ENCODE measurements at places on chromosomes 12 and 14.
A peak's percentile ranks its signal among the peaks of the same experiment; 100 is the strongest.

DNA sequence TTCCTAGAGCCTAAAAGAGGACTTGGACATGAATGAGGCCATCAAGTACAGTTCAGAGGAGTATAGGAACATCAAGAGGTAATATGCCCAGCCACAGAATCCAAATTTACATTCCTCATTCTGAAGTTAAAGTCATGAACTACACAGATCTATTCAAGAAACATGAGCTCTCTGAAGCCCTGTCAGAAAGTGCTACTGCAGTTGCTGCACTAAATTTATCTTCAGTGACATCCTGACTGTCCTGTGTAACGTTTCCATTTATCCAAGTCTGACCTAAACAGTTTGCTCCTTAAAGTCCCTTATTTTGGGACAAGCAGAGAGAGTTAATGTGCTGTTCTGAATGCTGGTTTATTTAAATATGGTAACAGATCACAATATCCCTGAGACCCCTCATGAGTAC, 28.2 kb downstream of the NEK9 start:
- DNase-seq = no peak

- DNase-seq = peak; percentile 51
Measured at GRCh38 chr12:102095677-102096263, 24.1 kb downstream of the NUP37 start.

GRCh38 chr12:130391186-130391585, 53.5 kb downstream of the PIWIL1 start:
- DNase-seq = no peak

DNA sequence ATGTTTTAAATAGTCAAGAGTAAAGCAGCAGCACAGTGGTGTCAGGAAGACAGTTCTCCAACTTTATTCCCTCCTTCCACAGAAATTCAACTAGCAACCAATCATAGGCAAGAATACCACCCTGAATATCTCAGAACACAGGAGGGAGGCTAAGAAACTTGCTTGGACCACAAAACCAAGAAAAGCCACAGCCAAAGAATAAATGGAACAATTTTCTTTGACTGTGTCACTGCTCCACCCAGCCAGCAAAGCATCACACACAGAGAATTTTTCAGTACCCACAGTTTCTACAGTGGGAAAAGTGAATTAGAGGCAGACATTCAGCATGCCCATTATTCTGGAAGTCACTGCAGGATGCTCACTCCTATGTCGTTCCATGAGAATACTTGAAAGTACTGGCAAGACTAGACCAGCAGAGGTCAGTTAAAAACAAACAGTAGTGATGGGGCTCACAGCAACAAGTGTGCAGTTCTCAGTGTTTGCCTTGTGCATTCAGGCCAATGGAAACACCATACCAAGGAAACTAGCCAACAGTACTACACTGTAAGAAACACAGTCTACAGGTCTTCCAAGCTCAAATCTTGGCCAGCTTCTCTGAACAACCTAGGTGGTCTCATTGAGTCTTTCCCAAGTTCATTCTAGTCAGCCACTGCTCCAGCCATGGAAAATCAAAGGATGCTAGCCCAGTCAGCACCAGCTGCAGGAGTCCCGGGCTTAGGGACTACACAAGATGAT, 56.8 kb upstream of the FOXG1 start:
- DNase-seq = no peak

GRCh38 chr14:30238936-30239335, 311.3 kb upstream of the PRKD1 start:
- DNase-seq = no peak

- peak; percentile 94 for DNase-seq
Measured at GRCh38 chr14:104680056-104680805, 9.2 kb upstream of the INF2 start.
